ENCODE measurements at places on chromosomes 11 and 22.

- no peak for DNase-seq
Observed at GRCh38 chr11:119236891-119237290, 30.8 kb downstream of the CBL start.

DNA sequence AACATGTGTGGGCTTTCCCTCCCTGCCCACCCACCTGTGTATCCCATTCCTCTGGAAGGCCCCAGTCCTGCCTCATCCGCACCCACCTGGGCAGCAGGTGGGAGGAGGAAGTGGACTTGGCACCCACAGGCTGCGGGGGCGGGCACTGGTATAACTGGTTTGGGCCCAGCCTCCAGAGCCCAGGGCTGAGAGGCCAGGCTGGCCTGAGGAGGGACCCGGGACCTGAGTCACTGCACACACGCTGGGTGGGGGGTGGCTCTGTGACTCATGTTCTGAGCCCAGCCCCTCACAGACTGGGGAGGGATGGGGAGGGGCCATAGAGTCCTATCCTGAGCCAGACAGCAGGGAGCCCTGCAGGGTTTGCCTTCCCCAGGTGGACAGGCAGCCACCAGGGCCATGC, 16.7 kb downstream of the PHLDA2 start:
- DNase-seq: peak; percentile 87

DNA sequence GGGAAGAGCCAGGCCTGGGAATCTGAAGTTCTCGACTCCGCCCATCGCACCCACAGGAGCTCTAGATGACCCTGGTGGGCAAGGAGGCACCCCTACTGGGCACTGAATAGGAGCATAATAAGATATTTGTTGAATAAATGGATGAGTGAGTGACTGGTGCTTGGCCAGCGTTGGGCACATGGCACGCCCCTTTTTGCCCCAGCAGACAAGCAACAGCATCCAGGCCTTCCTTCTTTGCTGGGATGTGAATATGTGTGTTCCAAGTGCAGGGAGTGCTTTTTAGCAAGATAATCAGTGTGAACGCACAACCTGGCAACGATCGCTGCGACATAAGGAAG, 443 bp upstream of the CELF1 start:
- no peak for DNase-seq

DNA sequence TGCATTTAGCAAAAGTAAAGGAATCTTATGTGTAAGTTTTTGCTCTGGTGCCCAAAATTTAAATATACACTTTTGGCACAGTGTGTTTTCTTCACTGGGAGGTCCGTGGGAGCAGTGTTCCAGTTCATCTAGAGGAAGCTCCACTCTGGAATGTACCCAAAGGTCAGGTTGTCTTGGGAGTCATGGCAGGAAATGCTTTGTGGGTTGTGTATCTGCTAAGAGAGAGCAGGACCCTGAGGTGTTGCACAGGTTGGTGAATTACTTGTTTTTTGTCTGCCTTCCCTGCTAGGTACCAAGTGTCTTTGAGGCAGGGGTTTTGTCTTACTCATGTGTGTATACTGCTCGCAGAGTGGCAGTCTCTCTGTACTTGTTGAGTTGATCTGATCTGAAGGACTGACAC, 37.3 kb downstream of the DIXDC1 start:
- DNase-seq: no peak

DNA sequence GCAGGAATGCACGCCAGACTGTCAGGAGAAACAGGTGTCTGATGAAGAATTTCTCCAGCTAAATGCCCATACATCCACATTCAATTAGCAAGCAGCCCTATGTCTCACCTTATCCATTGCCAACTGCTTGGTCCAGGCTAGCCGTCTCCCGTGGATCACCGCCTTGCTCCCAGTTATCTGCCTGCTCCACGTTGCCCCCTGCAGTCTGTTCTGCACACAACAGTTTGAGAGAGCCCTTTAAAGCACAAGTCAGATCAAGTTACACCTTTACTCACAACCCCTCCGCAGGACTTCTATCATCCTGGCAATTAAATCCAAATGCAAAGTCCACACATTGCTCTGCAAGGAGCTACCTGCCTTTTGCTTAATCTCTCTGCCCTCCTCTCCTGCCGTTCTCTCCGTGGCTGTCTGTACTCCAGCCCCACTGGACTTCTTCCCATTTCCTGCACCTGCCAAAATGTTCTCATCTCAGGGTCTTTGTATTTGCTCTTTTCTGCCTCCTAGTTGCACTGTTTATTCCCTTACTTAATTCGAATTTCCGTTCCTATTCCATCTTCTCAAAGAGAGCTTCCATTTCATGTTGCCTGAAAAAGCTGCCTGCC, 185.3 kb upstream of the LARGE1 start:
- peak; percentile 38 for DNase-seq

DNA sequence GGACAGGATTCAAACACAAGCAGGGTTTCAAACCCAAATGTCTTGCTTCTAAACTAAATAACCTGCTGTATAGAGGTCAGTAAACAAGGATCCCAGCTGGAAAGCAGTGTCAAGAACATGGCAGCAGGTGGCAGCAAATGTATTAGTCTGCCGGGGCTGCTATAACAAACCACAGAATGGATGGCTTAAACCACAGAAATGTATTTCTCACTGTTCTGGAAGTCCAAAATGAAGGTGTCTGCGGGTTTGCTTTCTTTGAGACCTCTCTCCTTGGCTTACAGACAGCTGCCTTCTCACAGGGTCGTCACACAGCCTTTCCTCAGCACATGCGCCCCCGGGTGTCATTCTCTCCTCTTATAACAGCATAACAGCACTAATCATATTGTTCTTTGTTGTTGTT, 65.1 kb upstream of the LRRC55 start:
- DNase-seq: peak; percentile 37

- DNase-seq: no peak
Observed at GRCh38 chr22:23064381-23065068, 5.8 kb upstream of the GNAZ start.

DNA sequence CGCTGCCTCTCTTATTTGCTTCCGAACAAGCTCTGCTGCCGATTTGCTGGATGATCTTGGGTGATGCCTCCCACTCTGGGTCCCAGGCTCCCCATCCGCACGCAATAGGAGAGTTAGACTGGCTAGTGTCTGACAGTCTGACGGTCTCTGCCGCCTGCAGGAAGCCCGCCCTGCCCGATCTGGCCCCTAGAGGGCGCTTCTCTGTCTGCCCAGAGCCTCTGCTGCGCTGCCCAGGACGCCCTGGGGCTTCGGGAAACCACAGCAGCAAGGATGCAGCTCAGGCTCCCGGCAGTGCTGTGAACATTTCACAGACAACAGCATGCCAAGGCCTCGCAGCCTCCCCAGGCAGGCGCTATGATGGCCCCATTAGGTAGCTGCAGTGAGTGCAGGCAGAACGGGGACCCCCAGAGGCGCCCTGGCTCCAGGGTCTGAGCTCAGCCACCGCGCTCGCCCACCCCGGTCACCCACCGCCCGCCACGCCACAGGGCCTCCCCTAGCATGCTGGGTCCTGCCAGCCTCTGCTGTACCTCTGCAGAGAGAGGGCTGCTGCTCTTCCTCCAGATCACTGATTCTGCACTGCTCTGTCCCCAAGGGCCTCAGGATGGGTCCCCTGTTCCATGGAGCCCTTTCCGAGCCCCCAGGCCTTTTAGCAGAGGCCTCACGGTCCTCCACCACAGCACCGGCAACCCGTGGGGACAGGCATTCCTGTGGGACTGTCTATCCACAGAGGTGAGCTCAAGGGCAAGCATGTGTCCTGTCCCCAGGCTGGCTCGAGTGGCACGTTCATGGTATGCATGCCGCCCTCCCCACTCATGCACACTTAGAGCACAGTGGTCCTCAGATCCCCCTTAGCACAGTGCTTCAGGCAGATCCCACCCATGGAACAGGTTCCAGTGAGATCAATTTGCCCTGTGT, 4.3 kb upstream of the BAIAP2L2 start:
- peak; percentile 68 for DNase-seq

- no peak for DNase-seq
Observed at GRCh38 chr22:46001426-46002106, 24.6 kb upstream of the WNT7B start.

Data from ACHN (cell line).